Stimulated activated CD8-positive, alpha-beta memory T cell treated with anti-CD3 and anti-CD28 coated beads, Interleukin-4, amount 100 ng/mL, for 24 hours (primary cell): ENCODE measurements at places on chromosomes 3 and 15.

- DNase-seq, result no peak
These were observed 24.6 kb downstream of the PPARG start for GRCh38 chr3:12313519-12313918.

GRCh38 chr3:99895131-99895696 is 77.6 kb downstream of the CMSS1 start:
- no peak for DNase-seq

DNA sequence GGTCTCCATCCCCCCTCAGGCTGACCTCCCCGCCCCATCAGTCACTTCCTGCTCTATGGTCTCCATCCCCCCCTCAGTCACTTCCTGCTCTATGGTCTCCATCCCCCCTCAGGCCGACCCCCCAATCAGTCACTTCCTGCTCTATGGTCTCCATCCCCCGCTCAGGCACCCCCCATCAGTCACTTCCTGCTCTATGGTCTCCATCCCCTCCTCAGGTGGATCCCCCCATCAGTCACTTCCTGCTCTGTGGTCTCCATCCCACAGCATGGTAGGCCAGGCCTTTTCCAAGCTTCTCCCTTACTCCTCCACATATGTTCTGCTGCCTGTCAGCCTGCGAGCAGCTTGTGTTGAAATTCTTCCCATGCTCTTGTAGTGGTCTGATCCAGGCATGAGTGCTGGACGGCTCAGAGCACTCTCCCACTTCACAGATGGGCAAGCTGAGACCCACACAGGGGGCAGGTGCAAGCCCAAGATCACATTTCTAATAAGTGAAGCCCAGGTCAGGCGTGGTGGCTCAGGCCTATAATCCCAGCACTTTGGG is 36.8 kb downstream of the BDH1 start:
- DNase-seq, result no peak

- no peak for DNase-seq
These were observed 213.7 kb upstream of the P2RY1 start for GRCh38 chr3:152621006-152621868.

DNA sequence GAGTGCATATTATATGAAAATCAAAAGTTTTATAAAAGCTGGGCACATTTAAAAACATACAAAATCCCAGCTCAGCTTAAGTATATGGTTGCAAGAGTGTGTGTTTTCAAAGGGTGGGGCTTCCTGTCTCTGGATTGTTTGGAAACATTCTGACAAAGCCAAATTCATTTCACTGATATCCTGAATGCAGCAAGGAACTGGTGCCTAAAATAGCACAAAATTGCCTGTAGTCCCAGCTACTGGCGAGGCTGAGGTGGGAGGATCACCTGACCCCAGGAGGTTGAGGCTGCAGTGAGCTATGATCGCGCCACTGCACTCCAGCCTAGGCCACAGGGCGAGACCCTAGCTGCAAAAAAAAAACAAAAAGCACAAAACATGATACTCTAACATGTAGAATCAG is 13.0 kb upstream of the TJP1 start:
- DNase-seq, result no peak

DNA sequence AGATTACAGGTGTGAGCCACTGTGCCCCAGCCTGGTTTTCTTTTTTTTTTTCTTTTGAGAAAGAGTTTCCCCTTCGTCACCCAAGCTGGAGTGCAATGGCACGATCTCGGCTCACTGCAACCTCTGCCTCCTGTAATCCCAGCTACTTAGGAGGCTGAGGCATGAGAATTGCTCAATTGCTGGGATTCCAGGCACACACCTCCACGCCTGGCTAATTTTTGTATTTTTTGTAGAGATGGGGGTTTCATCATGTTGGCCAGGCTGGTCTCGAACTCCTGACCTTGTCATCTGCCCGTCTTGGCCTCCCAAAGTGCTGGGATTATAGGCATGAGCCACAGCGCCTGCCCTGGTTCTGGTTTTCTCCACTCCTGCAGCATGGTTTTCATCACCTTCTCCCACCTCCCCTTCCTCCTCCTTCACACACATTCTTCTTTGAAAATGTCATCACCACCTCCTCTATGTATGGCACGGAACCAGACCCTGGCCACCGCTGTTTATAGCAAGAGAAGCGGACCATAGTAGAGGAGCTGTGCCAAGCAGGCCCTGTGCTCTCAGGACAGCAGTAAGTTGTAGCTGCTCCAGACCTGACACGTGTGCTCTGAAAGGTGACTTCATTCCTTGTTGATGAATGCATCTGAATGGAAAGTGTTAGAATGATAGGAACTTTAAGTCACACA is 14.6 kb upstream of the AHSG start:
- DNase-seq, result no peak

DNA sequence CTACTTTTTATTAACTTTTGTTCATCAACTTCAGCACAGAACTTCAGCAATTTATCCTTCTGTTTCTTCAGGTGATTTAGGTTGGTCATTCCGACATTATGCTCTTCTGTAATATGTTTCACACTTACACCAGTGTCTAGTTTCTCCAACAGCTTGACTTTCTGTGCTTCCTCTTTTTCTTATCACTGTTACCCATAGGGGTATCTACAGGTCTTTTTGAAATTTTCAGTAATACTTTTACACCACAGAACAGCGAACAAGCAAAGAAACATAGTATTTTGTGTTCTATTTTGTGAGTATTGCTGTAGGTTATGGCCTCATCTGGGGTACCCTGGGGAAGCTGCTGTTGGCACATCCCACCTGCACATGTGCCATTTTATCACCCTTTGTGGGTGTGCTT is 260.7 kb downstream of the NSUN3 start:
- no peak for DNase-seq

- no peak for DNase-seq
These were observed 29.5 kb downstream of the ARHGAP31 start for GRCh38 chr3:119323723-119324085.

DNA sequence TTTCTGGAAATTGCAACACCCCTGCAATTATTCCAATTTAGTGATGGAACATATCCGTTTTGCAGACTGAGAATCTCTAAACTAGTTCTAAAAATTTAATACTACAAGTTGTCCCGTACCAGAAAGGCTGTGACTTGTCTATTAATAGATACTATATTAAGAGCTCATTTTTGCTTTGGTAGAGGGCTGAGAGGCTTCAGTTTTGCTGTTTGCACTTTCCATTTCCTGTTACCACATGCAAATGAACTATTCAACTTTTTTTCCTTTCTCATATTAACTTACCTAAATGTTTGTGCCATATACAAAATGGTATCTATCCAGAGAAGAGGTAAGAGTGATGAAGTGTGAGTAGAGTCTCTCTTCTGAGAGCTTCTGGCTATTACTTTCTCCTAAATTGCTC is 101.5 kb upstream of the CRBN start:
- DNase-seq, result no peak

- DNase-seq, result no peak
These were observed 64.2 kb upstream of the LMOD3 start for GRCh38 chr3:69186575-69187093.

- no peak for DNase-seq
These were observed 255.8 kb downstream of the MEIS2 start for GRCh38 chr15:36844534-36844998.

- DNase-seq, result no peak
These were observed 417.4 kb upstream of the MDFIC2 start for GRCh38 chr3:70729845-70730244.

GRCh38 chr3:53376679-53377078 is 29.3 kb upstream of the DCP1A start:
- DNase-seq, result no peak

DNA sequence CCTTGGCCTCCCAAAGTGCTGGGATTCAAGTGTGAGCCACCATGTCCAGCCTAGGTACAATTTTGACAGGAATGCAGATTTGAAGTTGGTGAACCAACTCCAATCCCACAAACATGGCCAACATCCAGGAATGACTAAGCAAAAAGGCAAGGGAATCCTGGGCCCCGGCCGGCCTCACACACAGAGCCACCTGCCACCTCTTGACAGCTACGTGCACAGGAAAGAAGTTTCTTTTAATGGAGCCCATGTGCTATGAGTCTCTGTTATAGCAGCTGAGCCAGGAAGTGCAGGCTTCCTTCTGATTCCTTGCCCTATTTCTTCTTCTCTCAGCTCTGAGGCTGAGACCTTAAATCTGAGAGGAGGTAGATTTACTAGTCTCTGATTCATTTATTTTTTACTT is 8.8 kb downstream of the TMEM40 start:
- no peak for DNase-seq

GRCh38 chr3:15427182-15427880 is at the start of the genes EAF1 and METTL6:
EAF1 (plus strand) TSS chr3:15427598; CDS start chr3:15427780, 182 bp downstream.
METTL6 (minus strand) TSS chr3:15427544; CDS start chr3:15426511, 1,033 bp downstream.
- DNase-seq, result peak; percentile 83

GRCh38 chr3:112136959-112137693 is 4.1 kb upstream of the GCSAM start:
- no peak for DNase-seq

DNA sequence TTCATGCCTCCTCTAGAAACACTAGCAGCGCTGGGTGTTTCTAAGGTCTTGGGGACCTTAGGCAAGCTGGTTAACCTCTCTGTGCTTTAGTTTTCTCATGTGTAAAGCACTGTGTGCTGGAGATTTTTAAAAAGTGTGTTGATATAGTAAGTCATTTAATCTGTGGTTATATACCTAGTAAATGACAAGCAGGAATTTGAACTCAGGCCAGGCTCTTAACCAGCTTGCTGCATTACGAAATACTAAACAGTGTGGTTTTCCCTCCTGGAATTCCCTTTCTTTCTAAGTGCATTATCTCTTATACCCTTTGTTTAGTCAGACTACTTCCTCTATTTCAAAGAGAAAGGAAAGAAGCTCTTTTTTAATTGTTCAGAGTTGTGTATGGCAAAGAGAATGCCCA is 26.5 kb downstream of the NEO1 start:
- DNase-seq, result no peak

DNA sequence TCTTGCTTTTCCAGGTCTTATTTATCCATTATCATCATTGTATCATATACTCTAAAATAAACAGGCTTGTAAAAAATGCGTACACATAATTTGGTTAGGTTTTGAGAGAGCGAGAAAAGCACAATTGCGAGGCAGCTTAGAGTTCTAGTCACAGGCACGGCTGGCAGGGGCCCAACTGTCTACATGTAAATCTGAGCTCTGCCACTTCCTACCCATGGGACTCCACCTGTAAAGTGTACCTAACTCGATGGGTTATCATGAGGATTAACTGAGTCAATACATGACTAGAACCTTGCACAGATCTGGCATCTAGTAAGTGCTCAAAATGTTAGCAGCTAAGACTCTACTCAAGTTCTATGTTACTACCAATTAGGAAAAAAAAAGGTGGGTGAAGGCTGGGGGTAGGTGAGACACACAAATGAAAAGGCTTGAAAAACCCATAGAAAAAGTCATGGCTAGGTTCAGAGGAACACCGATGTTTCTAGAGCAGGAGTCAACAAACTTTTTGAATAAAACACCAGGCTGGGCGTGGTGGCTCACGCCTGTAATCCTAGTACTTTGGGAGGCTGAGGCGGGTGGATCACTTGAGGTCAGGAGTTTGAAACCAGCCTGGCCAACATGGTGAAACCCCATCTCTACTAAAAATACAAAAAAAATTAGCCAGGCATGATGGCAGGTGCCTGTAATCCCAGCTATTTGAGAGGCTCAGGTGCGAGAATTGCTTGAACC is 36.2 kb downstream of the GLB1 start:
- DNase-seq, result no peak

- DNase-seq, result no peak
These were observed 20.4 kb downstream of the SYNM start for GRCh38 chr15:99125061-99125891.

- no peak for DNase-seq
These were observed 440.1 kb downstream of the GABRG3 start for GRCh38 chr15:27410996-27411605.

GRCh38 chr3:8968375-8968882 is 5.2 kb upstream of the RAD18 start:
- DNase-seq, result no peak

DNA sequence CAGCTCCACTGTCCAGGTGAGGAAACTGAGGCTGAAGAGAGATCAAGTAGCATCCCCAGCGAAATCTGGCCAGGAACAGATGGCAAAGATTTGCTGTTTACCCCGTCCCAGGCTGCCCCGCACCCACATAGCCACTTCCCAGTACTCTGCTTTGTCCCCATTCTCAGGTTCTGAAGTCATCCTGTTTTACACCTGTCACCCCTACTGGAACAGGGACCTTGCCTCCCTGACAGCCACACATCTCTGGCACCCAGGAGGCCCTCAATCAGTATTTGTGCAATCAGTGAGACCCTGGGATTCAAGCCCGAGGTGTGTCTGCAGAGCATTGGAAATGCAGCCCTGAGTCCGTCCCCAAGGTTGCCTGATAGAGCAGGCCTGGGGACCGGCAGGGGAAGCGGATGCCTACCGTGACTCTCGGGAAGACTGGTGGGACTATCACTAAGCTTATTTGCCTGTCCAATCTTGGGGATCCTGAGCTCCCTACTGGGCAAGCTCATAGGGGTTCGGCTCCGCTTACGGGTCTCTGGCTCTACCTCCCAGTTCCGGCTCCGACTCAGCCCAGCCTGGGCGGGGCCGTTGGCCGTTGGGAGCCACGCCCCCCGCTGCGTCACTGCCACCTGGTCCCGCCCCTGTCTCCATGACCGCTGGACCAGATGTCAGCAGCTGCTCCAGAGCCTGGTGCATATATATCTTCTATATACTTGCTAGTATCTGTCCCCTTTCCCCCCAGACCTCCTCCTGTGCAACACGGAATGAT is 17.5 kb upstream of the FANCD2 start:
- peak; percentile 54 for DNase-seq
